NCI-H187 (cell line): ENCODE measurements at places on chromosomes 13 and 19.

DNA sequence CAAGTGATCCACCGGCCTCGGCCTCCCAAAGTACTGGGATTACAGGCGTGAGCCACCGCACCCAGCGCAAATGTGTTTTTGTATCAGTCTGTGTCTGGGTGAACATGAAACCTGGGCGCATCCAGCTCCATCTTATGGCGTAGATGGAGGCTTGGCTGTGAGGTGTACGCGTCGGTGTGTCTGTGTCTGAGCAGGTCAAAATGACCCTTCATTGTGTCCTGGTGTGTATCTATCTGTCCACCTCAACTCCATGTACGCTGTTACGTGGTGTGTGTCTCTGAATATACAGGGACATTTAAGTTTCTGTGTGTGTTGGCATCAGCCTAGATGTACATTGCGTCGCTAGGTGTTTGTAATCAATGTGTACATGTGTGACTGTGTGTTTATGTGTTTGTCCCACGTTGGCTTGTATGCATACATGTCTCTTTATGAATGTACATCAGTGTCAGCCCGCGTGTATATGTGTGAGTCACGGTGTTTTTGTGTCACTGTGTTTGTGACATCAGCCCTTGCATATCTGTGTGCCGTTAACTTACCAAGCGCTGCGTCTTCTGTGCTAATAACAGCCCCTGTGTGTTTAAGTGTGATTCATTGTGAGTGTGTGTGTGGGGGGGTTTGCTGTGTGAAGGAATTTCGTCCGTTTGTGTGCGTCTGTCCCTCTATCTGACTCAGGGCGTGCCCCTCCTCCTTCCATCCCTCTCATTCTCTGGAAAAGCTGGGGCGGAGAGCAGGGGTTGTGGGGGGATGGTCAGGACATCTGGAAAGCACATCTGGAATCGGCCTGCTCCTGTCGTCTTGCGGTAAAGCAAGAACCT, 6.4 kb downstream of the AXL start:
- DNase-seq: no peak

DNA sequence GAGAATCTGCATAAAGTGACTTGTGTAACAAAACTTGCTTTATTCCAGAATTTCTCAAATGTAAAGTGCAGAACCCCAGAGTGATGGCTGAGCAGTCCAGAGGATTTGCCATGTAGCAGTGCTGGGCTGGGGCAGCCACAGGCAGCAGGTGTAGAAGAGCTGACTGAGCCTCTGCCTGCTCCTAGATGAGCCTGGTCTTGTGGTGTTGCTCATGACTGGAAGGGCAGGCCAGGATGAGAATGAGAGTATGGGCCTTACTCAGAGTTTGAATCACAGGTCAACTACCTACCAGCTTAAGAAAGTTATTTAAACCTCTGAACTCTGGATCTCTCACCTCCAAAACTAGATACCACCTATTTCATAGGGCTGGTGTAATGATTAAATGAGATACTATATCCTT, 2.9 kb upstream of the C13orf42 start:
- no peak for DNase-seq

GRCh38 chr13:28819046-28819730, 951 bp upstream of the MTUS2 start:
- DNase-seq: no peak

- DNase-seq: no peak
Observed at GRCh38 chr13:98313922-98314292, 136.8 kb upstream of the RNF113B start.

DNA sequence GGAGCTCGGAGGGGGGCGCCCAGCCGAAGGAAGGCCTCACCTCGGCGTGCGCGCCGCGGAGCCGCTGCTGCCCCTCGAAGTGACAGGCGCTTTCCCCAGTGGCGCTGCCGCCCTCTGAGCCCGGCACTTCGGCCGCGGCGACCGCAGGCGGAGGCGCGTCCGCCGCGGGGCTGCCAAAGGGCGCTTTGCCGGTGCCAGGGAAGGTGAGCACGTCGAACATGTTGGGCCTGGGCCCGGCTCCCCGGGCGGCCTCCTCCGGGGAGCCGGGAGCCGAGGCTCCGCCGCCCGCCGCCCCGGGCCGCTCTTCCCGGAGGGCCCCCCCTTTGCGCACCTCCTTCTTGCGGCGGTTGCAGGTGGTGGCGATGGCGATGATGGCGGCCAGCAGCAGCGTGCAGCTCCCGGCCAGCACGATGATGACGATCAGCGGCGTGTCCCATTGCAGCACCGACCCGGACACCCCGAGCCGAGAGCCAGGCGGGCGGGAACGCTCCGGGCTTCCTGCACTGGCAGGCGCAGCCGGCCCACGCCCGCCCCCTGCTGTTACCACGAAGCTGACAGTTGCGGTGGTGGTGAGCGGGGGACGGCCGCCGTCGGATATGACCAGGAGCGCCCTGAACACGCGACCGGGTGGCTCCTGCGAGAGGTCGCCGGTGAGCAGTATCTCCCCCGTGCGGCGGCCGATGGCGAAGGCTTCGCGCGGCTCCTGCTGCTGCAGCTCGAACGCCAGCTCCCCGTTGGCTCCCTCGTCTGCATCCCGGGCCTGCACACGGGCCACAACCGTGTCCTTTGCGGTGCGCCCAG, 2.5 kb downstream of the PCDH8 start:
- DNase-seq: peak; percentile 39

DNA sequence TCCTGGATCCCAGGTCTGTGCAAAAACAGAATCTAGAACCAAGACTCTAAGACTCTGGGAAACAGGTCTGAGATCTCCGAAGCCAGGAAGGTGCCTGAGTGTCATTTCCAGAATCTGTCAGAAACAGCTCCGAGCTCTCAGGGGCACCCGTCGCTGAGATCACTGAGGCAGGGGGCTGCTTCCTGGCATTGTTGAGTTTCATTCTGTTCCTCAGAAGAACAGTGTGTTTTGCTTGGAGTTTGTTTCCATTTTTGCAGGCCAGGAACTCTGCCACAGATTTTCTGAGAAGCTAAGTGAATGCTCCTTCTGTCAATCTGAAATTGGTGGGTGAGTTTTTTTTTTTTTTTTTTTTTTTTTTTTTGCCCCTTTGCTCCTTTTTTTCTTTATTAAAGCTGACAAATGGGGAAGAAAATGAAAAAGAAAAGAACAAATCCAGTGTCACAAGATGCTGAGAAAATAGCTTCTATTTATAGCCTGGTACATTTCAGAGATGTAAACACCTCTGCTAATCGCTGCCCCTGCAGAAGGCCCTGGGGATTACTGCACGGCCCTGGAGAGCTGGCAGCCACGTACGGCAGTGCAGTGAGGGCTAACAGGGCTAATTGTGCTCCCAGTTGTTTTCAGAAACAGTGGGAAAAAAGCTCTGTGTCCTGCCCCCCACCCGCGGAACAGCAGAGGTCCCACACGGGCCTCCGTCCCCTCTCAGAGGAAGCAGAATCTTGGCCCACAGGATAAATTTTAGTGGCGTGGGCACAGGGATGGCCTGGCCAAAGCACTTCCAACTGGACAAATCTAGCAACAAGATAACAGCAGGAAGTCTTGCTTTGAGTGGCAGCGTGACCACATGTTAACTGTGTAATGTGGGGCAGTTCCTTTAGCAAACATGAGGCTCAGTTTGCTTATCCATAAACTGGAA, 237.6 kb upstream of the IRS2 start:
- peak; percentile 23 for DNase-seq

DNA sequence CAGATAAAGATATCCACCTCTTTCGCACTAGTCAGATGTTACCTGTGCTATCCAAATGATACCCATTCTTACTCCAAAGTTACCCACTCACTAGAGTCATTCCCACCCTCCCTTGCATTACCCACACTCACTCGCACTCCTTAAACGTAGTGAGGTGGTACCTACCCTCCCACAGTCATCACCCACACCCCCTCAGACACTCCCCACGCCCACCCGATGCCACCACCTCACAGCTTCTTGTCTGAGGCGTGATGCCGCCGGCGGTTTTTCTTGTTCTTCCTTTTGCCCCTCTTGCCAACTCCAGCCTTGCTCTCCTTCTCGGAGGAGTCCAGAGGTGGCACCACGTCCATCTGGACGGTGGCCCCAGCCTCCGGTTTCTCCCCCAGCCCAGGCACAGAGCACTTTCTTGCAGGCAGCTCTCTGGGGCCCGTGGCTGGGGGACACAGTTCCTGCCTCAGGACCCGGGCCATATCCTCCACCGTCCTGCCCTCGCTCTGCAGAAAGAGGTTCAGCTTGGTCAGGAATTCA, 1.2 kb downstream of the PNMA8C start:
- DNase-seq: no peak

DNA sequence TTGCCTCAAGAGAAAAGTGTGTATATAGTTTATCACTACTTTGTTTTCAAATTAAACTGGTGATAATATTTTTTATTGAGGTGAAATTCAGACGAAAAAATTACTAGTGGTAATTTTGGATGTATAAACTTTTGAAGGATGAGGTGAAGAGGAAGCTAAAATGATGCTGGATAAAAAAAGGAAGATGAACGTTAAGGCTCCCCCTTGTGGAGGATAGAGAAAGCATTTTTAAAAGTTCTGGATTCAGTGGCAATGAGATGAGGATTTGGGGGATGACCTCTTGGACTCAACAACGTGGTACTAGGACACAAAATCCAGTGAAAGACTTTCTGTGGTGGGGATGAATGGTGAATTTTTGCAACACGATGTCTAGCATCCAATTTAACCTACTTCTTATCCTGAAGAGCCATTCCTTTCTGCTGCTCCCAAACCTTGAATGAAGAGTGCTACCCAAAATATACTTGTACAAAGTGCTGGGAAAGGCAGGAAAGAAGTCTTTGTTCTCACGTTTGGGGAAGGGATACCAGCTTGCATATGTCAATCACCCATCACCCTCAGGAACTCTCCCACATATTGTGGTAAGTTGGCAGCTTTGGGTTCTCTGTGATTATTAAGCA, 7.3 kb upstream of the SIGLEC5 start:
- no peak for DNase-seq

GRCh38 chr19:9818734-9819595, at the start of gene FBXL12:
Gene FBXL12 (minus strand): TSS chr19:9819079. CDS start chr19:9818813, 266 bp downstream.
- DNase-seq: peak; percentile 99

- DNase-seq: no peak
Observed at GRCh38 chr19:44002212-44002565, 568 bp upstream of the ZNF230 start.

DNA sequence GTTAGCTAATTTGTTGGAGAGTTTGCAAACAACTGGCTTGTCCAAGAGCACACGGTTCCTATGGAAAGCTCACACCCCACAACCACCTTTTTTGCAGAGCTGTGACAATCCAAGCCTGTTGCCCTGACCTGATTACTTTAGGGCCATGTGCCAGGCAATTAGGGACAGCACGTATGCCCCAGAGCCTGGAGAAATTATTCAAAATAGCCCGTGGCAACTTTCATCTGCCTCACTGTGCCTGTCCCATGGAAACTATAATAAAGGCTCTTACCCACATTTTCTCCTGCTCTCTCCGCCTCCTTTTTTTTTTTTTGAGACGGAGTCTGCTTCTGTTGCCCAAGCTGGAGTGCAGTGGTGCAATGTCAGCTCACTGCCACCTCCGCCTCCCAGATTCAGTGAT, 18.6 kb upstream of the FBN3 start:
- DNase-seq: no peak

DNA sequence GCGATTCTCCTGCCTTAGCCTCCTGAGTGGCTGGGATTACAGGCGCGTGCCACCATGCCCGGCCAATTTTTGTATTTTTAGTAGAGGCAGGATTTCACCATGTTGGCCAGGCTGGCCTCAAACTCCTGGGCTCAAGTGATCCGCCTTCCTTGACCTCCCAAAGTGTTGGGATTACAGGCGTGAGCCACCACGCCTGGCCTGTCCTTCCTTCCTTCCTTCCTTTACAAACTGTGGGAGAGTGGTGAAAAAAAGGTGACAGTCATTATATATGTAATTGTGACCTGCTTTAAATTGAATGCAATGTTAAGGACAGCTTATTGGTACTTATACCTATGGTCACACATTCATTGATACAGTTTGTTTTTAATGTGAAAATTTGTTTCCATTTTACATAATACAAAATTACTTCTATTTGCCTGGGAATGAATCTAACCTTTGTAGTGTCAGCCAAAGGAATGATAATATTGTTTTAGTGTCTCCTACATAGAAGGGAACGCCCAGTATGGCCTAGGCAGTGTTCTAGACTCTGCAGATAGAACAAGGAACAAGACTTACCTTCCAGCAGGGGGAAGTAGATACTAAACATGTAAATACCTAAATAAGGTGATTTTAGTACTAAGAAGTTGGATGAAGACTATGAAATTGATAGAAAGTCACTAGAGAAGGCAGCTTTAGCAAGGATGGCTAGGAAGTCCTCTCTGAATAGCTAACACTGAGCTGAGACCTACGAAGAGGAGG, 146.3 kb downstream of the GGACT start:
- DNase-seq: no peak

DNA sequence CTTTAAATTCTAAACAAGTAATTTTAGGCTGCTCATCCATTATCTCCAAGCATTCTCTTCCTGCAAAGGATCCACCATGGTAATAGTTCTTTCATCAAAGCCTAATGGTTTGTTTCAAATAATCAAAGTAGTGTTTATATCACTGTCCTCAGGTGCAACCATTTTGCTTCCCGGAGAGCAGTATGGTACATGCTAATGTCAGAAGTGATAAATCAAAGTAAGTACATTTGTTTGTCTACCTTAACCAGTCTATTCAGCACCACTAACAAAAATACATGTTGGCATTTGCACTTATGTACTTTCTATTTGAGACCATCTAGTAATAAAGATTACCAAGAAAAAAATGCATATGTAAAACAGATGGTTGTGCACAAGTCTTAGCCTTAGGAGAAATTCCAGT, 37.5 kb downstream of the DACH1 start:
- DNase-seq: no peak

DNA sequence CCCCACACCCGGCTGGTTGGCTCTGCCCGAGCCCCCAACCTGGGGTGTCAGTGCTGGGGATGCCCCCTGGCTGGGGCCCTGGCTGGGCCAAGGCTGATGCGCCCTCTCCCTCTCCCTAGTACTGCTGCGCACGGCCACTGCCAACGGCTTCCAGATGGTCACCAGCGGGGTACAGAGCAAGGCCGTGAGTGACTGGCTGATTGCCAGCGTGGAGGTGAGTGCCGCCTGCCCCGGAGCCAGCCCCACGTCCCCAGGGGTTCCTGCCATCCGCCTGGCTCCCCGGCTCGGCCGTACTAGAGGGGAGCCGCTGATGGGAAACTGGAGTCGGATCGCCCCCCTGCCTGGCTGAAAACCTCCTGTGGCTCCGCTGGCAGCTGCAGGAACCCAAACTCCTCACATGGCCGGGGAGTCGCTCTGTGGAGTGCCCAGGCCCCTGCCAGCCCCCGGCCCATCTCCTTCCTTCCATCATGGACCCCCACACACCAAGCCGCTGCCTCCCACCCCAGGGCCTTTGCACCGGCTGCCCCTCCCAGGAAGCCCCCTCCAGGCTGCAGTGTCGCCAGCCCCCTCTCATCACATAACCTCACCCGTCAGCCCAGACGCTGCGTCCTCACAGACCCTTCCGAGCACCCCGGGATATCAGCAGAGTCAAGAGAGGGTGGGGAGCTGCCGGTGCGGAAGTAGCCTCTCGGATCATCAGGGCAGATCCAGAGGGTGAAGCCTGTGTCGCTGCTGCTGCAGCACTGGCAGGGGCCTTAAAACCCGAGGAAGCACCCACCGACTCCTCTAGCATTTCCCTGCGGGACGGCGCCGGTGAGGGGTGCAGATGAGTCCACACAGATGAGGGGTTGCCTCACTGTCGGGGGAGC, 10.6 kb downstream of the NCLN start:
- DNase-seq: no peak
